ENCODE measurements at places on chromosomes 4 and X. TPM values are rescaled to one million over a fixed set of nuclear protein-coding genes. Genes with fewer than 3 reads are reported as not detected.

- DNase-seq, result no peak
These were observed 511.5 kb upstream of the FAM241A start for GRCh38 chr4:111633663-111634266.

GRCh38 chr4:8643441-8643840 is 50.9 kb downstream of the CPZ start:
- no peak for DNase-seq

GRCh38 chr4:18626366-18626765 is 604.8 kb upstream of the LCORL start:
- no peak for DNase-seq

- no peak for DNase-seq
These were observed 251.6 kb downstream of the NPFFR2 start for GRCh38 chr4:72283357-72283756.

- no peak for DNase-seq
These were observed 121.4 kb upstream of the ANKRD50 start for GRCh38 chr4:124833831-124834505.

GRCh38 chr4:81970454-81970853 is 403.3 kb downstream of the HNRNPD start:
- DNase-seq, result no peak

GRCh38 chr4:122695226-122695625 is 37.3 kb upstream of the BBS12 start:
- no peak for DNase-seq

GRCh38 chrX:129614481-129615255 is 40.1 kb downstream of the APLN start:
- no peak for DNase-seq

DNA sequence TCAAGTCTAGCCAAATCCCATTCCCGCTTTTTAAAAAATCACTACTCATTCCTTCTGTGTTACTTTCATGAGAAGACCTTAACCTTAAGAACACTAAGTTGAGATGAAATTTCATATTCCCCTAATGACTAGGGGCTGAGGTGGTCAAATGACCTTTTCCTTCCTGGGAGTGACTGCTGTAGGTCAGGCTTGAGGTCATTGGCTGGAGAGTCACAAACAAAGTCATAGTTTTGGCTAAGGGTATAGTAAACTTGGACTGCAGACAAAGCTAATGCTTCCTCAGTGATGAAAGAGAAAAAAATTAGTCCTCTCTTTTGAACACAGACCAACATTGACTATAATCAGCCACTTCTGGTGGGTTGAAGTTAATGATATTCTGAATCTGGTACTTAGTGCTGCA is 16.0 kb upstream of the FGF2 start:
- DNase-seq, result no peak

GRCh38 chrX:155535866-155536265 is 76.9 kb downstream of the TMLHE start:
- no peak for DNase-seq

- no peak for DNase-seq
These were observed 986.4 kb downstream of the NLGN4X start for GRCh38 chrX:5242091-5242790.

The TCEAL6 gene
- not detected for total RNA-seq

The TXLNG gene
- total RNA-seq, result 21.1 TPM

The TKTL1 gene
- total RNA-seq, result not detected

The ARAF gene
- total RNA-seq, result 34.0 TPM

The TLR10 gene
- total RNA-seq, result not detected

The ATP2B3 gene
- total RNA-seq, result not detected

The MMRN1 gene
- total RNA-seq, result not detected

The ARHGEF38 gene
- total RNA-seq, result not detected
